Uterine smooth muscle cell (primary cell): ENCODE measurements at places on chromosomes 6 and 20. TPM values are rescaled to one million over a fixed set of nuclear protein-coding genes. Genes with fewer than 3 reads are reported as not detected.

CYP39A1 gene
- 0.44 and 1.7 TPM in 2 replicates for total RNA-seq

GJA1 gene
- 355 and 1,114 TPM in 2 replicates for total RNA-seq

CFB gene
- 2.3 and 5.6 TPM in 2 replicates for total RNA-seq

OGFRL1 gene
- total RNA-seq = 11.0 and 11.5 TPM in 2 replicates

RIN2 gene
- total RNA-seq = 54.7 and 58.7 TPM in 2 replicates

TSBP1 gene
- total RNA-seq = under 0.01 TPM in 1 of 2 replicates, not detected in the other
